NCI-H510A (cell line): ENCODE measurements at places on chromosomes 1 and 21.

GRCh38 chr1:26180010-26180506 is 2.8 kb downstream of the CNKSR1 start:
- DNase-seq: no peak

GRCh38 chr1:235834620-235835019 is 32.1 kb downstream of the LYST start:
- DNase-seq: no peak

GRCh38 chr1:233721004-233721595 is 107.2 kb downstream of the KCNK1 start:
- DNase-seq: no peak

GRCh38 chr1:234586304-234586703 is 23.7 kb downstream of the IRF2BP2 start:
- DNase-seq: no peak

GRCh38 chr1:27535386-27535785 is 45.4 kb upstream of the WASF2 start:
- DNase-seq: no peak

GRCh38 chr1:8816831-8817411 is 519 bp downstream of the RERE start:
- DNase-seq: no peak

DNA sequence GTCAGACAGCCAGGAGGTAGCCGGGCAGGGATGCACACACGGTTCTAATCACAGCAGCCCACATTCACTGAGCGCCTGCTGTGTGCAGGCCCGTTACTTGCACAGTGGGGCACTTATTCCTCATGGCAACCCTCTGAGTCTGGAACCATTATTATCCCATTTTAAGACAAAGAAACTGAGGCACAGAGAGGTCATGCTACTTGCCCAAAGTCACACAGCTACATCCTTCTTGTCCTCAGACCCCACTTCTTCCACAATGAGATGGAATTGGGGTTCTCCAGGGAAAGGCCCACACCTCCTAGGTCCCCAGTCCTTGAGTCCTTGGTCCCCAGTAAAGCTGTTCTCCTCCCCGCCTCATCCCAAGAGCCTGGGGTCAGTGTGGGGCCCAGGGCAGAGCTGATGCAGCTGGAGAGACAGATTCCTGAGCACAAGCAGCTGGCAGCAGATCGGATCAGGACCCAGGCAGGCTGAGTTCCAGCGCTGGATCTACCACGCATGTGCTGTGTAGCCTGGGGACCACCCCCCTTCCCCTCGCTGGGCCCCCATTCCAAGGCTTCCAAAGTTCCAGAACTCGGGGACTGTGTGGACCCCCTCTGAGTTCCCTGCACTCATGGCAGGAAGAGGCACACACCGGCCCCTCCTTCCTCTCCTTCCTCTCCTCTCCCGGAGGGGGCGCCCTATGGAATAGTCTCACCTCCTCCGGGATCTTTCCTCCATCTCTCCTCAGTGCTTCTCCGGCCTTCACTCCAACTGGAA is 393.4 kb downstream of the MATN1 start:
- no peak for DNase-seq

DNA sequence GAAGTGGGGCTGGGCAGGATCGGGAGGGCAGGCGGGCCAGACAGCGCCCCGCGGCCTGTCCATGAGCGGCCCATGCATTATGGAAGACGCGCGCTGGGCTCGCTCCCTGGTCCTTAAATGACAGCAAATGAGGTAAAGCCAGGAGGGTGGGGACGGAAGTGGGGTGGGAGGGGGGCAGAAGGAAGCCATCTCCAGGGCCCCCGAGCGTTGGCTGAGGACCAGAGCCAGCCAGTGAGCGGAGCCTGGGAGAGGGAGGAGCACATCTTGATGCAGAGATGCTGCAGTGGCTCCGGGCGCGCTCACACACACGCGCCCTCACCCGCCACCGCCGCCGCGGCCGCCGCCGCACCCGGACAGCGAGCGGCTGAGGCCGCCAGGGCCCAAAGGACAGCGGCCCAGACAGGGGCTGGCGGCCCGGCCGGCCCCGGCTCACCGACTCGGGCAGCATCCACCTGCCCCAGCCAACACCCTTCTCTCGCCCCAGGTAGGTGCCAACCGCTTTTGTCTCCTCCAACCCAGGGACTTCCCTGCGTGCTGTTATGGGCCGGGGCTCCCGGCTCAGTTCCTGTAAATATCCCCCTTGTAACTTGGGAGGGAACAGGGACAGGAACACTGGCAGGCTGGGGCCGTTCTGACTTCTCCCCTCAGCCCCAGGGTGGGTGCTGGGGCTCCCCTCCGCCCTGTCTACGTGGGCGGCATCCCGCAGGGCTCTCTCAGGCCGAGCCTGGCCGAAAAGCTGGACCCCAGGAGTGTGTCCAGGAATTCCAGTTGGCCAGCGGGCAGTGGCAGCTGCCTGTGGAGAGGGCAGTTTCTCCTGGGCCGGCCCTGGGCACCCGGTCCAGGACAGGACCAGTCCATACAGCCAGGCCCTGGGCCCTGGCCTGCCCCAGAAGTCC is at the start of gene CNTN2:
CNTN2 (plus strand) TSS at position 302 of the 896 bp plus-strand sequence. CDS start 9,974 bp downstream, outside the sequence.
- peak; percentile 4 for DNase-seq

- no peak for DNase-seq
These were observed 55.3 kb upstream of the HNRNPU start for GRCh38 chr1:244919320-244920282.

- no peak for DNase-seq
These were observed 16.1 kb downstream of the FASLG start for GRCh38 chr1:172674831-172675613.

DNA sequence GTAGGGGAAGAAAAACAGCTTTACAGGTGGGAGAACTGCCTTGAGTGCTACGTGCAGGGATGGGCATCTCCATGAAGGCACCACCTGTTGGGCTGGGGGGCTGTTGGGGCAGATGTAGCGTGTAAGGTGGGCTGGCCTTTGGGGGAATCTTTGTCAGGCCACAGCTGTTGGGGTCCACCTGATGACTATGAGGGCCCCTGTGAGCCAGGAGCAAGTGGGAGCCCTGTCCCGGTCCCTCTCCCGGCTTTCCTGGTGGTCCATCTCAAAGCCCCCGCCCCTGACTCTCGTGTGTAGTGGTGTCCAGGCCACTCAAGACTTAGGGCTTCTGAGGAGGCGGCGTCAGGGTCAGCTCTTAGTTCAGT is 13.5 kb downstream of the SLC37A1 start:
- no peak for DNase-seq

GRCh38 chr1:22370190-22370498 is 81.5 kb upstream of the ZBTB40 start:
- DNase-seq: no peak

DNA sequence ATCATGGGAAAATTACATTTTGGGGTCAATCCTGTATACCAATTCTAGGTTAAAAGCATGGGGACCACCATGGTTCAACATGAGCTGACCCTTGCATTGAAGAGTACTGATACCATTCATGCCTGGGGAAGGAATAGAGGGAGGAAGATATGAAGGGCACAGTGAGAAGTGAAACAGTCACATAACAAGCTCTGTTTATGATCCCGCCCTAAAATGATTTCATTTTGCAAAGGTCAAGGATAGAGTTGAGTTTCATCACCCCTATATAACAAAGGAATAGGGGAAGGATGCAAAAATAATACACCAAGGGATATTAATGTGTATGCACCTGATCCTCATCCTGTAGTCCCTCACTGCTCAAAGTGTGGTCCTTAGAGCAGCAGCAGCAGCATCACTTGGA is 2.5 kb upstream of the HLCS start:
- no peak for DNase-seq

GRCh38 chr1:115506518-115506917 is 135.3 kb upstream of the VANGL1 start:
- DNase-seq: no peak

GRCh38 chr1:69438056-69438795 is 129.5 kb upstream of the LRRC7 start:
- no peak for DNase-seq

DNA sequence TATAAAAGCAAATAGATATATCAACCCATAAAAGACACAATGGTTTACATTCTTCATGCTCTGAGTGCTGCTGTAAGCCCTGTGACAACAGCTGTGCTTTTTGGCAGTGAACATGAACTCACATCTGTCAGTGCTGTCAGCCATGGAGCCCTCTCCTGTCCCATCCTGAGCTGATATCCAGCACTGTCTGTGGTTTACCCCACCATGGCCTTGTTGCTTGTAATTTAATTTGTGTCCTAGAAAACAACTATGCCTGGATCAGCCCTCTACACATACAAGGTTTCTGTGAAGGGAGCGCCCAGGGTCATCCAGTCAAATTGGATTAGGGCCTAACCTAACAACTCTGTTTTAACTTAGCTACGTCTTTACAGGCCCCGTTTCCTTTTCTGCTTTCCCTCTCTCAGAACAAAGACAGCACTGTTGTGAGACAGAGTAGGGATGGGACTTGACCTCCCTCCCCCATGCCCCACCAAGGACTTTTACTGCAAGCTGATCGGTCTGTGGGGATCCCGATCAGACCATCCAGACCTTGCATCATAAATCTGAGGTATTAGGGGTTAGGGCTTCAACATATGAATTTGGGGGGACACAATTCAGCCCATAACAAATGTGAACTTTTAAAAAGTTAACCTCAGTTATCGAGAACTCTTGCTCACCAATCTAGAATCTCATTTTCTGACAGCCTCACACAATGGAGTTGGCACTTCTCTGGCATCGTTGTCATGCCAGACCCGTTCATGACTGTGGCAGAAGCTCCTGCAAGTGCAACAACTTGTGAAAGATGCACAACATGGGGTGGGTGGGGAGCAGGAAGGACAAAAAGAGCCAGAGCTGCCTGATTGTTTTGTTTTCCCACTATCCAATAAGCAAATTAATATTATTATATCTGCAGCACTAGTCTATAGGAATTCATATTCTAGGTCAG is 16.4 kb upstream of the SLC44A3 start:
- no peak for DNase-seq

DNA sequence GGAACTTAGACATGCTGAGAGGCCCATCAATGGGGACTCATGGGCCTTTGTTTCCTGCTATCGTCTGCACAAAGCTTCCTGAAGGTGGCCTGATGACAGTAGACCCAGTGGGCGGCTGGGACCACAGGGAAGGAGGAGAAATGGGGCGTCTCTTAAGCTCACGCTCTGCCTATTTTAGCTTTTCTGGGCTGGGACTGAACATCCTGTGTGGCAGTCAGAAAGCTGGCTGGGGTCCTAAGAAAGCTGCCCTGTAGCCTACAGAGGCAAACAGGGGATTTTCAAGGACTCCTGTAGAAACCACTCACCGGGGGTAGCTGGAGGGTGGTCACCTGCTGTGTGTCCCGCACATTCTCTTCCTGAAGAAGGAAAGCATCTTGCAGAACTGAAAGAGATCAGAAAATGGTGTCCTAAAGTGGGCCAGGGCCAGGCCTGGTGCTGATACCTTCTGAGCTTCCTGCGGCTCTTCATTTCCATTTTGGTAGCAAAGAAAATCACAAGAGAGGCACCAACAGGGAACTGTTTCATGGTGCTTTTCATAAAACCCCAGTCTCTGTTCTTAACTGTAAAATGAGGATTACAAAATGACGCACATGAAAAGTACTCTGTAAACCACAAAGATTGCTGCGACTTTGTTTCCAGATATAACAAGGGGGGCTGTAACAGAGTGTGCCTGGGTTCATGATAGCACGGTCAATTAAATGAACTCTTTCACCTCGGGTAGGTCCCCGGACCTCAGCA is 8.6 kb downstream of the ZNF496 start:
- DNase-seq: no peak

DNA sequence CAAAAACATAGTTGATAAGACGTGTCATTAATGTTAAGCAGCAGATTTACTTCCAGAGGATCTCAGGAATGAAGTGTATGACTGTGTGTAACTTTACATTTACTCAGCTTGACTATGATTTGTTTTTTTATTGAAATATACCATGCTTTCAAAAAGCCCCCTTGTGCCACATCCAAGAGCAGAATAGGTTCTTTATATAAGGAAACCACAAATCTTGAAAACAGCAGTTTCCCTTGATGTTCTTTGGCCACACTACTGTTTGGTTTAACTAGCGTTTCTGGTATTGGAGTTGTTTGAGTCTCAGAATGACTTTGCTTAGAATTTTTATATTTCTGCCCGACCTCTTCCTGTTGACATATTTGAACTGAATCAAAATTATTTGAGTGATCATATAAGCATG is 25.0 kb downstream of the LRRC8C start:
- no peak for DNase-seq

GRCh38 chr1:204084247-204084772 is 11.4 kb downstream of the SOX13 start:
- peak; percentile 95 for DNase-seq

DNA sequence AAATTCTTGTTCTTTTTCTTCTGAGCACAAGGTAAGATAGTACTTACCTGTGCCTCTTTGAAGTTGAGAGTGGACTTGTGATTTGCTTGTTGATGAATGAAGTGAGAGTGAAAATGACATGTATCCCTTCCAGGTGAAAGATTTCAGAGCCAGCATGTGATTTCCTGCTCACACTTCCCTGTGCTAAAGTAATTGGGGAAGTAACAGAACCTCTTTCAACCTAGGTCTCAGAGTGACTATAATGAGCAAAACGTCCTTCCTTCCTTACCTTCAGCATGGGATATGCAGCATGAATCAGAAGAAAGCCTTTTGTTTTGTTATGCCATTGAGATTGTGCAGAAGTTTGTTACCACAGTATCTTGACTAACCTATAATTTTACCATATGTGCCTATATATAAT is 24.6 kb downstream of the RAVER2 start:
- no peak for DNase-seq

DNA sequence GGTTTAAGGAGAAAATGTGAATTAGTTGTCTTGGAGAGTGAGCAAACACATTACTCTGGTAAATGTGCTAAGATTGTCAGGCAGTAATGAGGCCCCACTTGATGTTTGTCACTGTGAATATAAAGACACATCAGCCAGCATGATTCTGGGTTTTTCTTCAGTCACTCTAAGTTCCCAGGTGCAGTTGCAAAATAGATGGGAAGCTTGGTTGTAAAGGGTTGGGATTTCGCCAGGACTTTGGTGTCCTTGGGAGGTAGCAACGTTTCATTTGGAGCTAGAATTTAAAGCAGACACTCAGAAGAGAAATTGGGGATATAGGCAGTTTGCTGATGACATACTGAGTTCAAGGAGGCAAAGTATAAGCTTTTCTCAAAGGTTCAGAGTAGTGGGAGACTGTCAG is 154.3 kb downstream of the MAST2 start:
- DNase-seq: no peak

GRCh38 chr1:223217781-223218180 is 74.7 kb upstream of the TLR5 start:
- DNase-seq: no peak

DNA sequence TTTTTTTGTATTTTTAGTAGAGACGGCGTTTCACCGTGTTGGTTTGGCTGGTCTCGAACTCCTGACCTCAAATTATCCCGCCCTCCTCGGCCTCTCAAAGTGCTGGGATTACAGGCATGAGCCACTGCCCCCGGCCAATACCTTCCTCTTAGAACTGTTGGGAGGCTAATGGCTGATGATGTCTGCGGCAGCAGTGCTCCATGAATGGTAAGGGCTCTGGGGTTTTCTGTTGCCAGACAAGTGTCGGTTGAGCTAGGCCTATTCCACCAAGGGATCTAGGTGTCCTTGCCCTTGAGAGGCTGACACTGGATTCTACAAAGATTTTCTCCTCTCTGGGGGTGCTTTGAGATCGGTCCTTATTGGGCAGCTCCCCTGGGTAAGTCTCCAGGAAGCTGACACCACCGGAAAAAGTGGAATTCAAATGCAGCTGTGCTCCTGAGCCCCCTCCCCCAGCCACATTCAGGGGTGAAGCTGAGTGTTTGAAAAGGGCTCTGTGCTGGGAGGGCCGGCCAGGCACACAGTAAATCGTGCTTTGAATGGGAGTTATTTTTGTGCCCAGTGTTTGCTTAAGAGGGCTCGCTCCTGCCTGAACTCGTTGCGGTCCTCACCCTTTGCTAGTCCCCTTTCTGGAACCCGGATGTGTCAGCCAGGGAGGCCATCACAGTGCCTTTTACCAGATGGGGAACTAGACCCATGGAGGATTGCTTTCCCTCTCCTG is 5.2 kb downstream of the SOX13 start:
- DNase-seq: peak; percentile 92

- no peak for DNase-seq
These were observed 78.5 kb downstream of the SLC35F3 start for GRCh38 chr1:233982827-233983518.
